Dermis microvascular lymphatic vessel endothelial cell (primary cell): ENCODE measurements at places on chromosomes 1 and 21. TPM values are rescaled to one million over a fixed set of nuclear protein-coding genes. Genes with fewer than 3 reads are reported as not detected.

DNA sequence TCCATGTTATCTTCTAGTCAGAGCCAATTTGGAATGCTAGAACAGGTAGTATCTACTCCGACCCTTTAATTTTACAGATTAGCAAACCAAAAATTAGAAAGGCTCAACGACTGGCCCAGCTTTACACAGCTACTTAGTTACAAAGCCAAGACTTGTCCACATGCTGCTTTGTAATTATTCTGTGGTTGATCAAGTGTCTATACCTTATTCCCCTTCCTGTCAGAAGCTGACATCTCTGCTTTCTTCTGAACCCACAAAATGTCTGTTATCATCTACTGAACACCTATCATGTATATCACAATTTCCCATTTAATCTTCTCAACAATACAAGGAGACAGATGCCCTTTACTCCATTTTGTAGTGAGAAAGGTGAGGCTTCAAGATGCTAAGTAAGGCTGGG lies 15.6 kb downstream of the TGFBR3 start:
- DNase-seq, result no peak

GRCh38 chr1:106536741-106537140 lies 519.7 kb upstream of the PRMT6 start:
- DNase-seq, result no peak

DNA sequence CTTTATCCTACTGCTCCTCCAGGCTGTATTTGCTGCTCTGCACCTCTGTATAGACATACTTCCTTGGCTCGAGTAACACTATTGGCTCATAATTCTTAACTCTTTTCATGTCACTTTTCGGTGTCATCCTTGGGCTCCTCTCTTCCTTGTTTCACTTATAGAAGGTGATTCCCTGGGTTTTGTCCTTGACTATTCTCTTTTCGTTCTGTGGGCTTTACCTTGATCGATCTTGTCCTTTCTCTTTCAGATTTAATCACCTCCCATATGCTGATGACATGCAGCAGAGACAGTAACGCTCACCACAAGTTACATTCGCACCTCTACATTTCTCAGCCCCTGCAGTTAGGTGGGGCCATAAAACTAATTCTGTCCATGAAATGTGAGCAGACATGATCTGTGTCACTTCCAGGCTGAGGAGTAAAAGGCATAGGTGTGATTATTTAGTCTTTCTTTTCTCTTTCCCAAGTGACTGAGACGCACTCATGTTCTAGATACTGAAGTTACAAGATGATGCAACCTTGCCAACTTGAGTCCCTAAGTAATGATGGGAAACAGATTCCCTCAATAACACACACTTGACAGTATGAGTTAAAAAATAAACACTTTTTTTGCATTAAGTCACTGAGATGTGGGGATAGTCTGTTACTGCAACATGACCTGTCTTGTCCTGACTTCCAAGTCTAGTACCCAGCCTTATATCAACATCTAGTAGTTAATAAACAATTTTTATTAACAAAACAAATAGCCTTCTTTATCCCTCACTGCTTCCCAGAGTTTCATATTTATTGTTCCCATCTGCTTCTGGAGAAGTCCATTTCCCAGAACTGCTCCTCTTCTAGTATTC lies 49.9 kb upstream of the HAO2 start:
- no peak for DNase-seq

- no peak for DNase-seq
Measured at GRCh38 chr1:116934586-116935207, 25.0 kb downstream of the PTGFRN start.

GRCh38 chr1:208272311-208272710 lies 28.1 kb upstream of the PLXNA2 start:
- DNase-seq, result no peak

DNA sequence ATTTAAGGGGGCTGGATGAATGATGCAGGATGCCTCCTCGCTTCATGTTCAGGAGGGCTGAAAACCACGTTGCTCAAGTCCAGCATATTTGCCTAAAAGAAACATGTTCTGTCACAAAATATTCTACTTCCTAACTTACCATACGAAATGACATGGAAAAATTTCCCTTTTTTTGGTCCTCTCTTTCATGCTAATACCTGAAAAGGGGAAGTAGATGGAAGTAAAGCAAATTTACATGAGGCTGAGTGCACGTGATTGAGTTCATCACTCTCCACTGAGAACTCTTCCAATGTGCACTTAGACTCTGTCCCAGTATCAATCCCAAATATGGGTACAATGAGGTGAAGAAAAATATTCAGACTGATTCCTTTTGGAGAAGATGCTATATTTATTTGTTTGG lies 23.0 kb downstream of the XCL2 start:
- no peak for DNase-seq

GRCh38 chr1:47521034-47521881 lies 83.4 kb downstream of the FOXD2 start:
- DNase-seq, result no peak

DNA sequence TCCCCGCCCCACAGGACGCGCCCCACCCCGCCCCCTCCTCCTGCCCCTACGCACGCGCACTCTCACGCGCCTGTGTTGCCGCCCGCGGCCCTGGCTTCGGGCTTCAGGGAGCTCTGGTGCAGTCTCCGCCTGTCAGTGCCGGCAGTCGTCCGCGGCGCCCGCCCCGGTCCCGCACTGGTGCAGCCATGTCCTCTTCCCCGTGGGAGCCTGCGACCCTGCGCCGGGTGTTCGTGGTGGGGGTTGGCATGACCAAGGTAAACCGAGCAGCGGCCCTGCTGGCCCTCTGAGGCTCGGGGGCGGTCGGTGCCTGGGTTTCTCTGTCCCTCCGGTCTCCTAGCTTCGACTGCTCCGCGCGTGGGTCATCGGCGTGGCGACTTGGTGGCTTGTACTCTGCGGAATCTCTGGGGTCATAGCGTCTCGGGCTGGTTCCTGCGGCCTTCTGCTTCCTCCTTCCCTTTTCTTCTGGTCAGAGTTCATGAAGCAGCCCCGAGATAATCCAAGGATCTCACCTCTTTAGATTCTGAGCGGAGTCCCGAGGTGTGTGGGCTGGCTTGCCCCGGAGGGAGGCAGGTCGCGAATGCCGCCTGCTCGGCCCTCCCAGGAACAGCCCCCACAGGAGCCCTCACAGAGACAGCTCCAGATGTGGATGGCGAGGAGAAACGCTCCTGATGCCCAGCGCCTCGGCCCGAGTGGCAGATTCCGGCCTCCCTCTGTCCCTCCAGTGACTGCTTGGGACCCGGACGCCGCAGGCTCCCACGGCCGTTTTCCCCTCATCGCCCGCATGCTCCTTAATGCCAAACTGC lies at the start of gene SCP2:
Gene SCP2, plus strand, starts transcription at position 65 of the 803 bp plus-strand sequence. Its CDS starts 121 bp downstream, at position 186.
- peak; percentile 75 for DNase-seq

Gene LCE2C
- not detected in 2 replicates for total RNA-seq

Gene OLFM3
- total RNA-seq, result not detected in 2 replicates

DNA sequence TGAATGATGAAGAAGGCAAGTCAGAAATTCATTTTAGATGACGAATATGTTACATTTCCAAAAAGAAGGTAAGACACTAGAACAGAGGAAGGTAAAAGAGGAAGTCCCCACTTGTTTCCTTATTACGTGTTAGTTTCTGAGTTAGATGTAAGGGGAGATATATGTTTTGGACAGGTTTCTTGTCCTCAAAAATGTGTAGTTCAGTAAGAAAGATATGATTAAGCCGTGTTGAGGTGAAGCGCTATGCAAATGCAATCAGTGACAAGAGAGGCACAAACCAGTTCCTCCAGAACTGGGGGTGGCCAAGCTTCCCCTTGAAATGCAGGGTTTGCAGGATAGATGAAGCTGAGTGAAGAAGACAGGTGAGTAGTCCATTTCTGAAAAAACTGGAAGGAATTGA lies 293.3 kb upstream of the RUNX1 start:
- no peak for DNase-seq

GRCh38 chr1:175818929-175819328 lies 75.5 kb upstream of the TNR start:
- DNase-seq, result no peak

- DNase-seq, result no peak
Measured at GRCh38 chr1:169207797-169208520, 101.5 kb downstream of the ATP1B1 start.

Gene CACHD1
- total RNA-seq, result 2.8 and 4.4 TPM in 2 replicates

- DNase-seq, result no peak
Measured at GRCh38 chr1:48695161-48695560, 81.5 kb downstream of the BEND5 start.

GRCh38 chr1:94416901-94417727 lies 1.1 kb upstream of the ABCD3 start:
- peak; percentile 36 for DNase-seq

DNA sequence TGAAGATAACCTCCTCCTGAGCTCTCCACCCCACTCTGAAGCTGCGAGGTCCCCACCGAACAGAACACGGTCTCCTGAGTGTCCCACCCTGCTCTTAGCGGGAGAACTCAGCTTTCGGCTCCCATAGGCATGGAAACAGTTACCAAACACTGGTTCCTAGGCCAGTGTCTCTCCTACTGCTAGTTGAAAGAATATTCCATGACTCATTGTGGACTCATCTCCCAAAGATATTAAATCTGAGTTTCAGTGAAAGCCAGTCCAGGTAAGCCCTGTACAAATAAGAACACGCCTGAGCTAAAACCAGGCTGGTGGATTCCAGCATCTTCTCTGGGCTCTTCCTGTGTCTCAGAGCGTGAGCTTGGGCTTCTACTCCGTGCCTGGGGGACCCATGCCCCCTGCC lies 107.5 kb upstream of the CLDN14 start:
- DNase-seq, result no peak

Gene MEX3A
- 3.6 and 7.0 TPM in 2 replicates for total RNA-seq

Gene ATF3
- 1.0 and 1.3 TPM in 2 replicates for total RNA-seq

- peak; percentile 63 for DNase-seq
Measured at GRCh38 chr1:197924516-197925123, 7.4 kb downstream of the LHX9 start.

Gene DONSON
- total RNA-seq, result 8.7 and 11.4 TPM in 2 replicates

- no peak for DNase-seq
Measured at GRCh38 chr1:156136970-156137483, 16.4 kb upstream of the SEMA4A start.

- DNase-seq, result no peak
Measured at GRCh38 chr1:235244974-235245592, 82.9 kb downstream of the ARID4B start.

Gene SPAG17
- total RNA-seq, result not detected in 2 replicates

DNA sequence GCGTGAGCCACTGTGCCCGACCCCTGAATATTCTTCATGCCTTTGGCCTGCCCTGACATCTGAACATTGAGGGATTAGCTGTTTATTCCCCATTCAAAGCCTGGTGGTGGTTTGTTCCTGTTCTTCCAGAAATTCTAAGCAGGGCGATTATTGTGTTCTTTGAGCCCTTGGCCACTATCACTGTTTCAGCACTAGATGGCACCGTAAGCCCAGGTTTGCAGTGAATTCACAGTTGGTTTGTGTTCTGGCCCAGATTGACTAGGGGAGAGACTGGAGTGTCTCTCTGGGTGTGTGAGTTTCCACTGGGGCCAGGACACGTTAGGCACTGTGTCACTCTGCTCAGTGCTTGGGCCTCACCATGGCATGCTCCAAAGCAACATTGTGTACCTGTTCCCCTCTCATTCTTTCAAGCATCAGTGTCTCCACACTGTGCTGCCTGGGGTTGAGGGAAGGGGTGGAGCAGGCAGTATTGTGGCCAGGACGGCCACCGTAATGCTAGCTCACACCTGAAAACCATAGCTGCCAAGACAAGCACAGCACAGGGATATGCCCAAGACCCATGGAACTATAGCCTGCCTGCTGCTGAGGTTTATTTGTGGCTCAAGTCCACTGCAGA lies 52.7 kb downstream of the PKN2 start:
- peak; percentile 32 for DNase-seq

GRCh38 chr1:220732621-220733020 lies 15.5 kb upstream of the MTARC2 start:
- DNase-seq, result no peak

- DNase-seq, result no peak
Measured at GRCh38 chr21:44065428-44065827, 41.8 kb upstream of the PWP2 start.

DNA sequence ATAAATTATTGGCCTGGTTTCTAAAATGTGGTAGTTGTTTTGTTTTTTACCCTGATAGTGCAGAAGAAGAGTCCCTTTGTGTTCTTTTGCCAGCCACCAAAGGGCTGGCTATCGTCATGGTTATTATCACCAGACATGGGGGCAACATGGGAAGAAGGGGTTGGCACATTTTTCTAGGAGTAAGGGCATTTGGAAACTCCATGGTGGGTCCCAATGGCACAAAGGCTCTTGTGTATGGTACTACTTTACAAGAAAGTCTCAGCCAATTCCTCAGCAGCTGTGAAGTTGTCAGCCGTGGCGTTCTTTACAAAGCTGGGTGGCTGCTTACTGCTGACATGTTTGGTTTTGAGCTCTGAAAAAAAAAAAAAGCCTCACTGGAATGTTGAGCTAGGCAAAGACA lies 330.4 kb upstream of the ESRRG start:
- DNase-seq, result no peak

- no peak for DNase-seq
Measured at GRCh38 chr1:186949173-186949572, 120.4 kb downstream of the PLA2G4A start.
